ENCODE measurements at places on chromosomes 6 and 20.

DNA sequence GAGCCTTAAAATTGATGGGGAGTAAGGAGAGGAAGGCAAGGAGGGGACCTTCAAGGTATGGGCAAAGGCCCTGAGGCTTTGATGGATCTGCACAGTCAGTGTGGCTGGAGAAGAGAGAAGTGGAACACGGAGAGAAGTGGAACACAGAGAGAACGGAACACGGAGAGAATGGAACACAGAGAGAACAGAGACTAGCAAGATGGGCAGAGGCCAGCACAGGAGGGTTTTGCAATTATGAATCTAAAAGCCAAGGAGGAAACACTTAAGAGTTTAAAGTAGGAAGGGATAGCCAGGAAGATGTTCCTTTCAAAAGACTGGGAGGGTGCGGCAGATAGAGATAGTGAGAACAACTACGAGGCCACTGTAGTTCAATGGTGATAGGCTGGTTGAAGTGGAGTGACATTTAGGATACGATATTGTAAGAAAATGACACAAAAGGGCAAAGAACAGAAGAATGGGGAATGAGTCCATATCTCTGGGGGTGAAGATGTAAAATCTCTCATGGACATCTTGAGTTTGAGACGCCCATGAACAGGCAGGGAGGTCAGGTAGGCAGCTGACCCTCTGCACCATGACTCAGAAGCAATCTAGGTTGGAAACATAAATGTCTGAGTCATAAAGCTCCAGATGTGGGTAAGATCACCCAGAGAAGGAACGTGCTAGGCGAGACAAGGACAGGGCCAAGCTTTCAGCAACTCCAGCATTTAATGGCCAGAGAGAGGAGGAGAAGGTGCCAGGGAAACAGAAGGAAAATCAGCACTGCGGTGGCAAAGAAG is 25.4 kb downstream of the ZMYND8 start:
- DNase-seq: no peak

DNA sequence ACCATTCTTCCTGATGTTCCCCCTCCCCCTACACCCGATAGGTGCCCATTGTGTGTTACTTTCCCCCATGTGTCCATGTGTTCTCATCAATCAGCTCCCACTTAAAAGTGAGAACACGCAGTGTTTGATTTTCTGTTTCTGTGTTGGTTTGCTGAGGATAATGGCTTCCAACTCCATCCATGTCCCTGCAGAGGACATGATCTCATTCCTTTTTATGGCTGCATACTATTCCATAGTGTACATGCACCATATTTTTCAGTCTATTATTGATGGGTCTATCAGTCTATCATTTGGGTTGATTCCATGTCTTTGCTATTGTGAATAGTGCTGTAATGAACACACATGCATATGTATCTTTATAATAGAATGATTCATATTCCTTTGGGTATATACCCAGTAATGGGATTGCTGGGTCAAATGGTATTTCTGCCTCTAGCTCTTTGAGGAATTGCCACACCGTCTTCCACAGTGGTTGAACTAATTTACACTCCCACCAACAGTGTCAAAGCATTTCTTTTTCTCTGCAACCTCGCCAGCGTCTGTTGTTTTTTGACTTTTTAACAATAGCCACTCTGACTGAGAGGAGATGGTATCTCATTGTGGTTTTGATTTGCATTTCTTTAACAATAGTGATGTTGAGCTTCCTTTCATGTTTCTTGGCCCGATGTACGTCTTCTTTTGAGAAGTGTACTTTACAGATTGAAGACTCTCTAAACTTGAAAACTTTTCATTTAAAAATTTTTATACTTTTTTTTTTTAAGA is 41.0 kb upstream of the GCNT2 start:
- DNase-seq: no peak

DNA sequence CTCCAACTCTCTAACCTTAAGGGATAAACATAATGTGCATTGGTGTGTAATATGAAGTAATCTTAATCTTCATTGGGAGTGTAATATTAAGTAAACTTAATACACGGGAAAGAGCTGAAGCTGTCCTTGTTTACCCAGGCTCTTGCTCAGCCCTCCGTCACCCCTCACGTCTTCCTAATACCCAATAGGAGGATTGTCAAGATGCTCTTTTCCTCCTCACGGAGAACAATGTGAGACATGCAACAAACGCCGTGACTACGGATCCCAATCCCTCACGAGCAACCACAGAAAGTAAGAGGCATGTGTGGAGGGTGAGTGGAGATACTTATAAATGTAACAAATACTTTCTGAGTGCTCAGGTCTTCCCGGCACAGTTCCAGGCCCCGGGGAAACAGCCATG is 11.0 kb downstream of the KIF16B start:
- DNase-seq: no peak

DNA sequence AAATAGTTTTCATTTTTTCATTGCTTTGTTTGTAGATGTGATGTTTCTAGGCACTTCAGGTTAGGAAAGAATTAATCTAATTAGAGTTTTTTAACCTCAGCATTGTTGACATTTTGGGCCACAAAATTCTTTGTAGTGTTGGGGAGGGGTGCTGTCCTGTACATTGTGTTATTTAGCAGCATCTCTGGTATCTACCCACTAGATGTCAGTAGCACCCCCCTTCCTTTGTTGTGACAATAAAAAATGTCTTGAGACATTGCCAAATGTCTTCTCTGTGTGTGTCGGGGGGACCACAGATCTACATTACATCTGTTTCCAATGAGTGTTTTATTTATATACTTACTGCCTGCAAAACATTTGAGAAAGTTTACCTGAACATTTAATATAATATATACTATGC is 45.6 kb downstream of the EYA4 start:
- no peak for DNase-seq

DNA sequence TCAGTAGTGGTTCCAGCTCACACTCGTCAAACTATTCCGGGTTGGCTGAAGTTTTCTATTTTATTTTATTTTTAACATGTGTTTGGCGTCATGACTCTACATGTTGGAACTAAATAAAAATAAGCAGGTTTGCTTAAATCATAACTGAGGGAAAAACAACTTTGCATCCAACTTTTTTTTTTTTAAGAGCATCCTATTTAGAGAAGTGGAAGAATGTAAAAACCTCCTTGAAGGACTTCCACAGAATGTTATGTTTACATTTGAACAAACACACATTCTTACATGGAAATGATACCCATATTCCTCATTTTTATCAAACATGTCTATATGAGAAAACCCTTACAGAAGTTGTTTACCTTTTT is 659 bp downstream of the PRDM1 start:
- DNase-seq: no peak

GRCh38 chr6:54632984-54633565 is 213.5 kb upstream of the FAM83B start:
- DNase-seq: no peak

GRCh38 chr20:38216746-38217595 is 43.6 kb downstream of the KIAA1755 start:
- DNase-seq: peak; percentile 58

- DNase-seq: no peak
Observed at GRCh38 chr6:81486234-81486633, 266.2 kb downstream of the TENT5A start.

DNA sequence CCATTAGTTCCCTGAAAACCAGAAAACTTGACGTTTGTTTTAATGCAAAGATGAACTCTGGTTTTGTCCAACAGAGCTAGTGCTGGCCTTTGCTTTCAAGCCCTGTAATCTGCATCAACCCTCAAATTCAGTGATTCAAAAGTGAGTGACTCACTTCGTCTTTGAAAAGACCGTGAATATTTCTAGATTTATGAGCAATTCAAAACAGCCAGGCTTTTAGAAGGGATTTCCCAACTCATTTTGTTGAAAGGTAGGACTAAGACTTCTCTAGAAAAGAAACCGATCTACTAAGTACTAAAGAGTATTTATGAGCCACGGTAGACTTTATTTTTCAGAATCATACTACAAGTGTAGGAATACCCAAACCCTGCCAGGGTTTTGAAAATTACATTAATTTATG is 121.5 kb downstream of the UST start:
- DNase-seq: no peak

- no peak for DNase-seq
Observed at GRCh38 chr20:49712646-49712995, 1.1 kb downstream of the B4GALT5 start.

- no peak for DNase-seq
Observed at GRCh38 chr6:38119516-38119915, 300.0 kb downstream of the ZFAND3 start.

DNA sequence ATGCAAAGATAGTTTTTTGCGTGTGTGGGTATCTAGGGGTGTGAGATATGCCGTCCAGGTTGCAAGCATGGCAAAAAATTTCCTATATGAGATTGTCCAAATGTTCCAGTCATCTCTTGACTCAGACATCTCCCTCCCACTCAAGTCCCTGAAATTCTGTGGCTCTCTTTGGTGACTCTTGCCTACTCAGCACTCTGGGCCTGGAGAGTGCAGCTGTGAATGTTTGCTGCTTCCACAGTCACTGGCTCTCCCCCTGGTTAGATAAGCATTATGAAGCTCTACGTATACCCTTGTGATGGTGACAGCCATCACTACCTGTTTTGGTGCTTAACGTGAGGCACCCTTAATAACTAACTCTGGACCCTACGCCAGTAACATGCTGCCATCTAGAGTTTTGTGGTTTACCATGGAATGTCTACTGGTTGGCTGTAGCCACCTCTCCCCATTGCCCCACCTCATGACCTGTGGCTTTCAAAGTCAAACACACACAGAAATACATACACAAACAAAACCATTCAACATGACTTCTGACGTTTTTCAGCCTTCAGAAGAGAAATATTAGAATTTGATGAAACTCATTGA is 621.9 kb upstream of the CITED2 start:
- no peak for DNase-seq

GRCh38 chr6:94645191-94645590 is 932.1 kb upstream of the MANEA start:
- DNase-seq: no peak

- no peak for DNase-seq
Observed at GRCh38 chr6:31572041-31572911, at the start of gene LTA. LTA (plus strand) TSS chr6:31572289; CDS start chr6:31572743, 454 bp downstream.

- DNase-seq: no peak
Observed at GRCh38 chr6:126767711-126768110, 350.8 kb upstream of the RSPO3 start.

DNA sequence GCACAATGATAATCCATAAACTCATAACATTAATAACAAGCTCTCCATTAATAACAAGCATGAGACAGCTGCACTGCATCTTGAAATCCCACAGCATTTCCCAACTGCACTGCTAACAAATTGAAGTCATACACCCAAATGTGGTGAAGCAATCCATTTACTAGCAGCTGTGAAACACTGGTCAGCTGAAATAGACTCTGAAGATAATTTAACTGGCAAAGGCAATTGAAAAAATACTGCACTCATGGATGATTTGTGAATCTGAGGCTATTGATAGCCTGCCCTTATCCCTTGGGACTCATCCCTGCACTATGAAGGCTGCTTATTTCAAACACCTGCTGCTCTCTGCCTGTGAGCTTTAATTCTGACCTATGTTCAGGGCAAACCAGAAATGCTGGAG is 49.1 kb upstream of the PLCB1 start:
- DNase-seq: no peak

DNA sequence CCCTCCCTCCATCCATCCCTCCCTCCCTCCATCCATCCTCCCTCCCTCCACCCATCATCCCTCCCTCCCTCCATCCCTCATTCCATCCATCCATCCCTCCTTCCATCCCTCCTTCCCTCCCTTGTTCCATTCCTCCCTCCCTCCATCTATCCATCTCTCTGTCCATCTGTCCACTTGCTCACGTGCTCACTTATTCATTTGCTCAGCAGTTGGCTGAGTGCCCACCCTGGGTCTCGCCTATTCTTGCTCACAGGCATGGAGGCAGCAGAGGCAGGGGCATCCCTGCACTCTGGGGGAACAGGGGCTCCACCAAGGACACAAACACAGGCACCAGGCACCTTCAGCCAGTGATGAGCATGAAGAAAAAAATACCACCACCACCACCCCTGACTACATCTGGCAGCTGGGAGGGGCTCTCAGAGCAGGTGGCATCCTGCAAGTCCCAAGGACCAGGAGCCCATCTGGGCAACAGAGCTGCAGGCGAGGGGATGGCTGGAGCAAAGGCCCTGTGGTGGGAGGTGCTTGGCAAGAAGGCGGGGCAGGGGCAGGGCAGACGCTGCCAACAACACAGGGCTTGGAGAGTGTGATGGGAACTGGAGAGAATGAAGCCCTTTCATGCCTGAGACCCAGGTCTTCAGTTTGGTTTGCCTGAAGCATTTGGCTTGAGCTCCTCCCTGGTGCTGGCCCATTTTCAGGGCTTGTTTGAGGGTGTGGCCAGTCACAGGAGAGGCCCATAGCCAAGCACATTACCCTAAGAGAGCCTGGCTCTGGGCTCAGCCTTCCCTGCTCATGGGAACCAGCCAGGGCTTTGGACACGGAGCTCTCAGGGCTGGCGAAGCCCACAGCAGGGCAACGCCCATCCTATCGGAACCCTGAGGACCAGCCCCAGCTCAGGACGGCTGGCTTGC is 40.2 kb upstream of the MRGBP start:
- DNase-seq: no peak

- DNase-seq: no peak
Observed at GRCh38 chr6:167660944-167661551, 165.7 kb upstream of the AFDN start.

DNA sequence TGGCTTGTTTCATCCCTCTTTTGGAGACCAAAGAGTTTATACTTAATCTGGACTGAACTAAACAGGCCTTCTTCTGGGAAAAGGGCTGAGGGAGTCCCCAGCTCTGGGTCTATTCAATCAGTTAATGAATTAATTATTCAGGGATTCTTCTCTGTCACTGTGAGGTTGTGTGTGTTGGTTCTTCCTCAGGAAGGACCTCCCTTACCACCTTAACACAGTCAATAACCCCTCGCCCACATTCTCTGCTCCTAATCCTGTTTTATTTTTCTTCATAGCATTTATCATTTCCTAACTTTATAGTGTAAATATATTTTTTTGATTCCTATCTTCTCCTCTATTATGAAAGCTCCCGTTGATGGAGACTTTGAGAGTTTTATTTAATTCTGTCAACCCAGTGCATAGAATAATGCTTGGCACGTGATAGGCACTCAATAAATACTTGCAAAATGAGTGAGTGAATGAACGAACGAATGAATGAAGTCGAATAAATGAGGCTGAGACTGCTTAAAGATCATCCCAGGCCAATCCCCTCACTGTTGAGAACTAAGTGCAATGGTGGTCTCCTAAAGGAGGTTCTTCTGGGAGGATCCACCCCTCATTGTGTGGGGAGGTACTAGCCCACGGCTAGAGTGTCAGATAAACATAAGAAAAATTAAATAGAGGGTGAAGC is 179.6 kb upstream of the JARID2 start:
- DNase-seq: no peak

Measured in CD14-positive monocyte (primary cell).